ENCODE measurements at places on chromosomes 5 and 9. TPM values are rescaled to one million over a fixed set of nuclear protein-coding genes. Genes with fewer than 3 reads are reported as not detected.
A peak's percentile ranks its signal among the peaks of the same experiment; 100 is the strongest.

Gene SV2C
- 0.33 TPM for total RNA-seq

GRCh38 chr9:91496351-91496750 lies 72.7 kb upstream of the NFIL3 start:
- no peaks in the 10 kb centered on the region for H3K27me3 ChIP-seq
- no peak overlapping the region for H3K4me3 ChIP-seq
- peak overlapping the region; percentile 13 for H3K27ac ChIP-seq
- H3K4me1 ChIP-seq: no peaks in the 10 kb centered on the region
- DNase-seq: no peak
- no peaks in the 10 kb centered on the region for H3K36me3 ChIP-seq

GRCh38 chr9:132238026-132238972 lies 76.4 kb downstream of the NTNG2 start:
- no peak overlapping the region for H3K4me3 ChIP-seq
- no peaks in the 10 kb centered on the region for H3K36me3 ChIP-seq
- H3K27ac ChIP-seq: no peak overlapping the region
- no peaks in the 10 kb centered on the region for H3K27me3 ChIP-seq

DNA sequence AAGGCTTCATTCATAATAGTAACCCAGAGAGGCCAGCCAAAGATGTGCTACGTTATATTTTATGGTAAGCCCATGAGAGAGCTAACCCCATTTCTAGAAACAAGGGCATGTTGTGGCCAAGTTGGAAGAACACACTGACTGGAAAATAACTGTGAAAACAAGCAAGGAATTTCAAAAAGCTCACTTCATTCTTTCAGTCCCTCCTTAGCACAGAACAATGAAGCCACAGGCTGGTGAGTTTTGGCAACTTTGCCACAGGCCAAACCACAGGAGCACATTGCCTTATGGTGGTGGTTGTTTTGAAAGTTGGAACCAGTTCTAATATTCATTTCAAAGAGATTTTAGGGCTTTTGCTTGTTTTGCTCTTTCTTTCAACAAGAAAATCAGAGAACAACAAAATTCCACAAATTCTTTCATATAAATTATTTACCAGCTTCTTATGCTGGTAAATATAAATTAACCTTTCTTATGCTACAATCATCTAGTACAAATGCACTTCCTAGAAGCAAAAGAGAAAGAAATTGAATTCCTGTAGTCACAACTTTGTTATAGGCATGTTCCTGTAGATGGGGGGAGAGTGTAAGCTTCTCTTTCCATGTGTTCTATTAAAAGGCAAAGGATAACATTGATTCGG lies 225.4 kb upstream of the RFX3 start:
- H3K4me3 ChIP-seq: no peak overlapping the region
- H3K27me3 ChIP-seq: no peaks in the 10 kb centered on the region
- no peak for DNase-seq
- peaks cover 6% of the 10 kb centered on the region for H3K4me1 ChIP-seq

Gene TUSC1
- total RNA-seq: 22.1 TPM

Gene TBC1D9B
- total RNA-seq: 90.0 TPM
